Stimulated activated CD4-positive, alpha-beta T cell treated with anti-CD3 and anti-CD28 coated beads, Interleukin-2, amount 100 ng/mL, for 24 hours (primary cell): ENCODE measurements at places on chromosomes 4 and X.

DNA sequence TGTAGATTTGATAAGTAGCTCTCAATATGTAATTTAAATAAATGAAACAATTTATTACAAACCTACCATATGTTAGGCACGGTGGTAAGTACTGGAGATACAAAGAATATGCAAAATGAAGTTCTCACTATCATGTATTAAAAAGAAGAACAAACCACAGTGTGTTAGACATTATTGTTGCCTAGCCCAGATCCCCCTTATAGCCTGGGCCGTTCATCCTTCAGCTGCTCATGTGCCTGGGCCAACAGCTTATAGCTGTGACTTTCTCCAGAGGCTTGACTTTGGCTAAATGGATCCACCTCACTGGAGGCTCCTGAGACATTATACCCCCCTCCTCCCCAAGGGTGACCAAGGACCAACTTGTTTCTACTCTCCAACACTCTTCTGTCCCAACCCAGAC lies 29.8 kb upstream of the CCNG2 start:
- DNase-seq = no peak

GRCh38 chr4:156763511-156763910 lies 208.1 kb downstream of the PDGFC start:
- no peak for DNase-seq

- no peak for DNase-seq
Observed at GRCh38 chr4:182385897-182386296, 142.7 kb downstream of the TENM3 start.

DNA sequence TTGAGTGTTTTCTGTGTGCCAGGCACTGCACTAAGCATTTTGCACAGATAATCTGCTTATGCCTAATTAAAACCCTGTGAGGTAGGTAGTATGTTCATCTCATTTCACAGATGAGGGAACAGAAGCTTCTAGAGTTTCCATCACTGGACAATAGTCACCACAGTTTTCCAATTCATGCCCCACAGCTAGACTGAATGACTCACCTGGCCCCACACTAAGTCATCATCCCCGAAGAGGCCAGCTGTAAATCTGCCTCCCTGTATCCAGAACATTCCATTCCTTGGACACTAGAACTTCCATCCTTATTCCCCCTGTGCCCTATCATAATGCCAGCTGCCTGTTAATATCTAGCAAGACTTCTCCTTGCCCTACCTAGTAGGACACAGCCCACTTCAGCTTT lies 40.9 kb upstream of the NYX start:
- no peak for DNase-seq

GRCh38 chr4:26557164-26557563 lies 26.7 kb upstream of the TBC1D19 start:
- DNase-seq = no peak

- DNase-seq = no peak
Observed at GRCh38 chrX:110294087-110294486, 23.8 kb downstream of the AMMECR1 start.

GRCh38 chr4:186008057-186008456 lies 60.9 kb upstream of the TLR3 start:
- no peak for DNase-seq

- no peak for DNase-seq
Observed at GRCh38 chr4:186764457-186764856, 40.8 kb upstream of the FAT1 start.
